Activated CD8-positive, alpha-beta T cell treated with anti-CD3 and anti-CD28 coated beads for 36 hours (primary cell): ENCODE measurements at places on chromosomes 13 and 19. TPM values are rescaled to one million over a fixed set of nuclear protein-coding genes. Genes with fewer than 3 reads are reported as not detected.

DNA sequence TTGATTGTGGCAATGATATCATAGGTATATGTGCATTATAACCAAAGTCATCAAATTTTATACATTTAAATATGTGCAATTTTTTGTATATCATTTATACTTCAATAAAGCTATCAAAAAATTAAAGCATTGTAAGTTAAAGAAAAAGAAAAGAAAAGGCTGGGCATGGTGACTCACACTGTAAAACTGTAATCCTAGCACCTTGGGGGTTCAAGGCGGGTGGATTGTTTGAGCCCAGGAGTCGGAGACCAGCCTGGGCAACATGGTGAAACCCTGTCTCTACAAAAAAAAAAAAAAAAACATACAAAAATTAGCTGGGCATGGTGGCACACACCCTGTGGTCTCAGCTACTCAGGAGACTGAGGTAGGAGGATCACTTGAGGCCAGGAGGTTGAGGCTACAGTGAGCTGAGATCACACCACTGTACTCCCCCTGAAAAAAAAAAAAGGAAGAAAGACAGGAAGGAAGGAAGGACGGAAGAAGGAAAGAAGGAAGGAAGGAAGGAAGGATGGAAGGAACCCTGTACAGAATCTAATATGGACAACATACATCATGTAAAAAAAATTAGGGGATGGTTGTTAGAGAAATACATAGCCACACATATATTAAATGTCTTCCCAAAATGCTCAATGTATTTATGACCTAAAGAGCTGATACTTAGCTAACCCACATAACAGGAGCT is 21.7 kb upstream of the SLC25A30 start:
- H3K4me1 ChIP-seq = peaks cover 12% of the 10 kb centered on the region
- DNase-seq = no peak
- H3K27ac ChIP-seq = no peak overlapping the region

Gene FPR1
- not detected for total RNA-seq

GRCh38 chr13:98496479-98496791 is 80.5 kb downstream of the STK24 start:
- no peak overlapping the region for H3K27ac ChIP-seq
- peaks cover 17% of the 10 kb centered on the region for H3K36me3 ChIP-seq
- H3K27me3 ChIP-seq = no peaks in the 10 kb centered on the region
- no peak for DNase-seq
- peaks cover 53% of the 10 kb centered on the region for H3K4me1 ChIP-seq
- H3K4me3 ChIP-seq = no peak overlapping the region

Gene ZNF71
- total RNA-seq = 5.3 TPM

GRCh38 chr19:2253106-2254063 is 2.8 kb downstream of the JSRP1 start:
- H3K27ac ChIP-seq = no peak overlapping the region
- peaks cover 2% of the 10 kb centered on the region for H3K27me3 ChIP-seq
- peak; percentile 65 for DNase-seq
- H3K4me1 ChIP-seq = peaks cover 17% of the 10 kb centered on the region

GRCh38 chr13:74450525-74450845 is 316.3 kb upstream of the KLF12 start:
- DNase-seq = no peak
- H3K36me3 ChIP-seq = peaks cover 2% of the 10 kb centered on the region
- no peak overlapping the region for H3K4me3 ChIP-seq
- no peak overlapping the region for H3K27ac ChIP-seq
- peaks cover 4% of the 10 kb centered on the region for H3K4me1 ChIP-seq
- peaks cover 8% of the 10 kb centered on the region for H3K27me3 ChIP-seq

Gene ELSPBP1
- not detected for total RNA-seq

GRCh38 chr13:42699912-42700311 is 81.5 kb upstream of the FAM216B start:
- H3K4me1 ChIP-seq = no peaks in the 10 kb centered on the region
- no peak overlapping the region for H3K4me3 ChIP-seq
- H3K27me3 ChIP-seq = peaks cover 12% of the 10 kb centered on the region
- no peak overlapping the region for H3K27ac ChIP-seq

- no peaks in the 10 kb centered on the region for H3K36me3 ChIP-seq
- DNase-seq = peak; percentile 39
- H3K27ac ChIP-seq = no peak overlapping the region
- peaks cover 15% of the 10 kb centered on the region for H3K27me3 ChIP-seq
Observed at GRCh38 chr19:14677464-14677863, 2.8 kb upstream of the ADGRE3 start.

GRCh38 chr19:38917516-38917915 is 5.5 kb upstream of the CCER2 start:
- no peaks in the 10 kb centered on the region for H3K27me3 ChIP-seq
- no peak overlapping the region for H3K27ac ChIP-seq
- H3K36me3 ChIP-seq = peaks cover 13% of the 10 kb centered on the region
- H3K4me1 ChIP-seq = peaks cover 11% of the 10 kb centered on the region
- DNase-seq = no peak

GRCh38 chr19:40398417-40399131 is 8.6 kb upstream of the HIPK4 start:
- no peaks in the 10 kb centered on the region for H3K36me3 ChIP-seq
- H3K27ac ChIP-seq = no peak overlapping the region
- H3K4me1 ChIP-seq = peaks cover 9% of the 10 kb centered on the region
- H3K4me3 ChIP-seq = no peak overlapping the region
- DNase-seq = peak; percentile 84

DNA sequence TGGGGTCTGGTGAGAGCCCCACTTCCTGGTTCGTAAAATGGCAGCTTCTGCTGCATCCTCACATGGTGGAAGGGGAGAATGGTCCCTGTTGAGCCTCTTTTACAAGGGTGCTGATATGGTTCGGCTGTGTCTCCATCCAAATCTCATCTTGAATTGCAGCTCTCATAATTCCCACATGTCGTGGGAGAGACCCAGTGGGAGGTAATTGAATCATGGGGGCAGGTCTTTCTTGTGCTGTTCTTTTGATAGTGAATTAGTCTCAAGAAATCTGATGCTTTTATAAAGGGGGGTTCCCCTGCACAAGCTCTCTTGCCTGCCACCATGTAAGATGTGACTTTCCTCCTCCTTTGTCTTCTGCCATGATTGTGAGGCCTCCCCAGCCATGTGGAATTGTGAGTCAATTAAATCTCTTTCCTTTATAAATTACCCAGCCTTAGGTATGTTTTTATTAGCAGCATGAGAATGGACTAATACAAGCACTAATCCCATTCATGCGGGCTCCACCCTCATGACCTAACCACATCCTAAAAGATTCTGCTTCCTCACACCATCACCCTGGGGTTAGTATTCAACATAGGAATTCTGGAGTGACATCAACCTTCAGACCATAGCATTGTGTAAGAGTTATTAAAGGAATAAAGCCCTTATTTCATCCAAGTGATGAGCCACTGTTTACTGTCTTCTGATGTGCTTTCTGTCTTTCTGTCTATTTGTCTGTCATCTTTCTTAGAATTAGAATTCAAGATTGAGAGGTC is 159.0 kb upstream of the IRS2 start:
- H3K27me3 ChIP-seq = no peaks in the 10 kb centered on the region
- no peak for DNase-seq
- no peak overlapping the region for H3K27ac ChIP-seq
- H3K36me3 ChIP-seq = no peaks in the 10 kb centered on the region
- H3K4me1 ChIP-seq = no peaks in the 10 kb centered on the region

DNA sequence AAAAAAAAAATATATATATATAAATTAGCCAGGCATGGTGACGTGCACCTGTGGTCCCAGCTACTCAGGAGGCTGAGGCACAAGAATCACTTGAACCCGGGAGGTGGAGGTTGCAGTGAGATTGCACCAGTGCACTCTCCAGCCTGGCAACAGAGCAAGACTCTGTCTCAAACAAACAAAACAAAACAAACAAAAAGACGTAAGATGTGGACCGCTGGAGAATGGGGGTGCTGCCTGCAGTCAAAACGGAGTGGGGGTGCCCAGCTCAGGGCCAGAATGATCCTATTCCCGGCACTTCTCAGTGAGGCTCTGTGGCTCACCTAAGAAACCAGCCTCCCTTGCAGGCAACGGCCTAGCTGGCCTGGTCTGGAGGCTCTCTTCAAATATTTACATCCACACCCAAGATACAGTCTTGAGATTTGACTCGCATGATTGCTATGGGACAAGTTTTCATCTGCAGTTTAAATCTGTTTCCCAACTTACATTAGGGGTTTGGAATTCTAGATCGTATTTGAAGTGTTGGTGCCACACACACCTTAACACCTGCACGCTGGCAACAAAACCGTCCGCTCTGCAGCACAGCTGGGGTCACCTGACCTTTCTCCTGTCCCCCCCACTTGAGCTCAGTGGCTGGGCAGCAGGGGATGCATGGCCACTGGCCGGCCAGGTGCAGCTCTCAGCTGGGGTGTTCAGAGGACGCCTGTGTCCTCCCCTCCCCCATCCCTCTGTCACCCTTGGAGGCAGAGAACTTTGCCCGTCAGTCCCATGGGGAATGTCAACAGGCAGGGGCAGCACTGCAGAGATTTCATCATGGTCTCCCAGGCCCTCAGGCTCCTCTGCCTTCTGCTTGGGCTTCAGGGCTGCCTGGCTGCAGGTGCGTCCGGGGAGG is at the start of gene F7:
Gene F7 (plus strand): TSS at position 760 of the 889 bp plus-strand sequence. CDS start 51 bp downstream, at position 811.
- peaks cover 3% of the 10 kb centered on the region for H3K27me3 ChIP-seq
- H3K36me3 ChIP-seq = peaks cover 2% of the 10 kb centered on the region
- peaks cover 4% of the 10 kb centered on the region for H3K4me1 ChIP-seq
- H3K27ac ChIP-seq = no peak within 1 kb of the TSS
- no peak for DNase-seq
- no peak within 1 kb of the TSS for H3K4me3 ChIP-seq

GRCh38 chr13:109900320-109900719 is 113.9 kb upstream of the IRS2 start:
- H3K27ac ChIP-seq = no peak overlapping the region
- no peaks in the 10 kb centered on the region for H3K4me1 ChIP-seq
- peaks cover 6% of the 10 kb centered on the region for H3K27me3 ChIP-seq
- H3K36me3 ChIP-seq = no peaks in the 10 kb centered on the region
- no peak for DNase-seq

Gene RYR1
- total RNA-seq = 0.63 TPM

- H3K36me3 ChIP-seq = peaks cover 13% of the 10 kb centered on the region
- DNase-seq = no peak
- no peak overlapping the region for H3K27ac ChIP-seq
- no peaks in the 10 kb centered on the region for H3K27me3 ChIP-seq
Observed at GRCh38 chr13:27665333-27665732, 43.6 kb downstream of the POLR1D start.

GRCh38 chr13:113970810-113971470 is 2.9 kb downstream of the C13orf46 start:
- H3K36me3 ChIP-seq = peaks cover 7% of the 10 kb centered on the region
- no peaks in the 10 kb centered on the region for H3K27me3 ChIP-seq
- peaks cover 2% of the 10 kb centered on the region for H3K4me1 ChIP-seq
- H3K27ac ChIP-seq = no peak overlapping the region
- no peak for DNase-seq

- no peak for DNase-seq
- no peaks in the 10 kb centered on the region for H3K27me3 ChIP-seq
- peaks cover 25% of the 10 kb centered on the region for H3K36me3 ChIP-seq
Observed at GRCh38 chr19:38679839-38680238, 32.4 kb downstream of the ACTN4 start.

Gene ZNF439
- total RNA-seq = 8.7 TPM

GRCh38 chr13:110907301-110907700 is 7.6 kb downstream of the ANKRD10 start:
- no peak for DNase-seq
- H3K4me3 ChIP-seq = no peak overlapping the region
- H3K4me1 ChIP-seq = peaks cover 61% of the 10 kb centered on the region

DNA sequence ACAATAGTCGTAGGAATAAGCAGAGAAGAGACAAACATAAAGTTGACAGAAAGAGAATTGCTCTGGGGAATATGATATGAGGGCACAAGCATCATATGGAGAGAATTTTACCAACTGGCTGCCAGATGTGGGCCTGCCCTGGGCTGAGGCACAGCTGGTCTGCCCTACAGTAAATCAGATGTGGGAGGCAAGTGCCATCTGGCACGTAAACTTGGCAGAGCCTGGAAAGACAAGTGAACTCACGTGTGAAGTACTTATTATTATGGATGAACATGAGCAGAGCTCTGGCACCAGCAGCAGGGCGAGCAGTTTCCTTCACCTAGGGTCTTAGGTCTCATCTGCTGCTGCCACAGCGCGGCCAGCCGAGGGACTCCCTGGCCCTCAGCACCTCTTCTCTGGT is 20.6 kb downstream of the PCDH8 start:
- H3K27me3 ChIP-seq = peaks cover 13% of the 10 kb centered on the region
- DNase-seq = no peak
- no peak overlapping the region for H3K4me3 ChIP-seq
- no peaks in the 10 kb centered on the region for H3K36me3 ChIP-seq

DNA sequence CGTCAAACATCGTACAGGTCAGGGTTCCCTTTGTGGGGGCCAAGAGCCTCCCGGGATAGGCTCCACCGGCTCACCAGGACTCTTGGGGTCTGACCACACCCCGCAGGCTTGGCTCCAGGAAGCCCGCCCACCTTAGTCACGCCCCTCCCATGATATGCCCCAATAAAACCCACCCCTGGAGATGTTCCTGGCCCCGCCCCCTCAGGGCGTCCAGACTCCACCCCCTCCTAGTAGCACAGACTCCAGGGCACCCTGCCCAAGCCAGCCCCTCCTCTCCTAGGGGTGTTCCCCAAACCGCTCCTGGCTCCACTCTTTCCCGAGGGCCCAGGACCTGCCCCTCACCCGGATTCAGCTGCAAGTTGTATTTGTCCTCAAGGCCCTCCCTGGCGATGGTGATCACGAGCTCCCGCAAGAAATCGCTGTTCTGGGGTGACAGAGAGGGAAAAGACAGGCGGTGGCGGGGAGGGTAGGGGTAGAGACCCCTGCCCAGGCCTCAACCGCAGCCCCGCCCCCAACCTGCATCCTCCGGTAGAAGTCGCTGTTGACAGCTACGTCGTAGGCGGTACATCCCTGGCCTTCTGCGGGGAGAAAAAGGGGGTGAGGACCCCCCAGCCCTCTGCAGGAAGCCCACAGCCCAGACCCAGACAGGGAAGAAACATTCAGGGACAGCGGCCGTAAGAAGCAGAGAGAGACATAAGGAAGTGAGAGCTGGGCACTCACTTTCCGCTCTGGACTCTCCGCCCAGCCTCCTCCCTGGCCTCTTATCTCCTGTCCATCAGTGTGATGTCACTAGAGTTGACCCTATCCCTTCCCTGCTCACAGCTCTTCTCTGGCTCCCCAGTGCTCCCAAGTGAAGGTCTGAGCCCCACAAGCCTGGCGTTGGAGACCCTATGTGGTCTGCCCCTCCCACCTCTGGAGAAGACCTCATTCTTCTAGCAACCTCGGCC is 3.9 kb downstream of the PIH1D1 start:
- H3K4me3 ChIP-seq = no peak overlapping the region
- peaks cover 35% of the 10 kb centered on the region for H3K36me3 ChIP-seq
- peaks cover under 1% of the 10 kb centered on the region for H3K27me3 ChIP-seq
- DNase-seq = peak; percentile 71
- no peak overlapping the region for H3K27ac ChIP-seq

Gene CYP2A13
- total RNA-seq = not detected
